Activated naive CD4-positive, alpha-beta T cell treated with anti-CD3 and anti-CD28 coated beads for 36 hours (primary cell): ENCODE measurements at places on chromosomes 5 and 9.
A peak's percentile ranks its signal among the peaks of the same experiment; 100 is the strongest.

- H3K27me3 ChIP-seq = no peaks in the 10 kb centered on the region
- peaks cover 10% of the 10 kb centered on the region for H3K4me1 ChIP-seq
- no peak for DNase-seq
- H3K36me3 ChIP-seq = no peaks in the 10 kb centered on the region
- H3K4me3 ChIP-seq = no peak overlapping the region
- no peak overlapping the region for H3K27ac ChIP-seq
Measured at GRCh38 chr5:173774271-173774761, 113.8 kb upstream of the CPEB4 start.

GRCh38 chr5:159640446-159640845 lies 275.8 kb upstream of the ADRA1B start:
- no peak for DNase-seq
- H3K36me3 ChIP-seq = no peaks in the 10 kb centered on the region
- H3K27ac ChIP-seq = no peak overlapping the region

DNA sequence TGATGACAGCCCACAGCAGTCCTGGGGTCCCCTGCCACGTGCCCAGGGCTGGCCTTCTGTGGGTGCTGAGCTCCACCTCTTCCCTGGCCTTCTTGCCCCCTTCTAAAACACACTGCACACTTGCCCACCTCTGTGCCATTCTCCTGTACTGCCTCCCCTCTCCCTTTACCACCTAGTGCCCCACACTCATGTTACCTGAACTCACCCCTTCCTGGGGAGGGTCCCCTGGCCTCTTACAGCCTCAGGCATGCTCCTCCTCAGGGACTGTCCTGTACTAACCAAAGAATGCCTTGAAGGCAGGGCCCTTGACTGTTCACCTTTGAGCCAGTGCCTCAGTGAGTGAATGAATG lies 60.3 kb downstream of the FGF18 start:
- no peak overlapping the region for H3K27ac ChIP-seq
- no peaks in the 10 kb centered on the region for H3K27me3 ChIP-seq
- H3K36me3 ChIP-seq = no peaks in the 10 kb centered on the region

- H3K27ac ChIP-seq = no peak overlapping the region
- H3K36me3 ChIP-seq = no peaks in the 10 kb centered on the region
- H3K4me3 ChIP-seq = no peak overlapping the region
- peaks cover 6% of the 10 kb centered on the region for H3K27me3 ChIP-seq
- DNase-seq = no peak
Measured at GRCh38 chr5:143955141-143955540, 143.2 kb downstream of the HMHB1 start.

DNA sequence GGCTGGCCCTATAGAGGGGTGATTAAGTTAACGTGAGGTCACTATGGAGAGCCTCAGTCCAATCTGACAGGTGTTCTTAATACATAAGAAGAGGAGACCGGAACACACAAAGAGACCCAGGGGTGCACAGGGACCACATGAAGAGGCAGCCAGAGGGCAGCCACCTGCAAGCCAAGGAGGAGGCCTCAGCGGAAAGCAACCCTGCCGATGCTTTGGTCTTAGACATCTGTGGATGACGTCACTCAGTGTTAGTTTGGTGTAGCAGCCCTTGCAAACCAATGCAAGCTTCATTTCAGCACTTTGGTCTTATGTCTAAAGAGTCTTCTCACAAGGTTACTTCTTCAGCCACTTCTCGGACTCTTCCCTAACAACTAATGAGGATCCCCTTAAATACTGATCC lies 47.6 kb upstream of the GRHPR start:
- peak; percentile 19 for DNase-seq
- no peak overlapping the region for H3K4me3 ChIP-seq
- peaks cover 5% of the 10 kb centered on the region for H3K27me3 ChIP-seq
- H3K4me1 ChIP-seq = peaks cover 5% of the 10 kb centered on the region

GRCh38 chr5:74196233-74196632 lies 444.3 kb downstream of the ENC1 start:
- H3K36me3 ChIP-seq = no peaks in the 10 kb centered on the region
- peaks cover 5% of the 10 kb centered on the region for H3K27me3 ChIP-seq
- no peak overlapping the region for H3K27ac ChIP-seq
- H3K4me3 ChIP-seq = no peak overlapping the region
- H3K4me1 ChIP-seq = no peaks in the 10 kb centered on the region
